ENCODE measurements at places on chromosomes 4 and X.

DNA sequence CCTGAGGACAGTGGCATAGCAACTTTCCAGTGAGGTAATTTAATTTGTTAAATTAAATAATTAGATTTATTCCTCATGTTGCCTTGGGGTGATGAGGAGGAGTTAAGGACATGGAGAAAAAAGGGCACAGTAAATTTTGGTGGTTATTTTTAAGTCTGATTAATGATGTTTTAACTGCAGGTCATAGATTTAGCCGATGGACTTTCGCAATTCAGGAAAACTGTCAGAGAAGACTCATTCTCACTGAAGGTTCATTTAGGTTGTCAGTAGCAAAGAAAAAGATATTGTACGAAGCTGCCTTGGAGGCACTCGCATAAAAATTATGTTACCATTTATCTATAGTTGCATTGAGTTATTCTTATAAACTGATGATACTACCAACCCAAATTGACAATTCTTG is 164.2 kb upstream of the PITX2 start:
- DNase-seq = no peak

DNA sequence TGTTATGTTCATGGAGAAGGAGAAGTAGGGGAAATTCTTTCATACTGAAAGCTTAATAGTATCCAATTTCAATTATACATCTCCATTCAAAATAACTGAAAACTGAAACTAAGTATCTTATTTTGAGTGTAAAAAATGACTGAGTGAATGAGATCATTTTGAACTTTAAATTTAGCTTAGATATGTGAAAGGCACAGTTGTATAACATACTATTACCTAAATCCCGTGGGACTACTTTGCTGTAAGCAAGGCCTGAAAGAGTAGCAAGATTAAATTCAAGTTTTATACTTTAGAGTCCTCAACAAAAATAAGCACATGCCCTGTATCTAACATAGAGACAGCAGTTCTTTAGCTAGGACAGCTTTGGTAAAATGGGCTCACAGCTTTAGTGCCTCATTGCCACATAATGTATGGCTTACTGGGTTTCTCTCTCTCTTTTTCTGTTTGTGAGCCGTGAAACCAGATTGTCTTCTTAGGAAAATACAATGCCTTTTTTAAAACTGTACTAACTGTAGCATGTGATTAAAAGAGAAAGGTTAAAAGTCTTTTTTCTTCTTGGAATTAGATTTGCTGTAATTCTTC is 43.2 kb downstream of the GSTCD start:
- DNase-seq = no peak

DNA sequence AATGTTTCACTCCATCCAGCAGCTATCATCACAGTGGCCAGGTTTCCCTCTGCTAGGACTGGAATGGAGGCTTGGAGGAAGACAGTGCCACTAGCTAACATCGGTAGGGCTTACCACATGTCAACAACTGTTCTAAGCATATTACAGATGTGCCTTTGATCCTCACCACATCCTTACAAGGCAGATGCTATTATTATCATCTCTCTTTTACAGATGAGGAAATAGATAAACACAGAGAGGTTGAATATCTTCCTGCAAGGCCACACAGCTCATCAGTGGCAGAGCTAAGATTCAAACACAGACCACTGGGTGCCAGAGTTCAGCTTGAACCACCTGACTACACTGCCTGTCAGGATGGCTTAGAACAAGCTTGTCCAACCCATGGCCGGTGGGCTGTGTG is 47.4 kb downstream of the MAMLD1 start:
- DNase-seq = no peak

DNA sequence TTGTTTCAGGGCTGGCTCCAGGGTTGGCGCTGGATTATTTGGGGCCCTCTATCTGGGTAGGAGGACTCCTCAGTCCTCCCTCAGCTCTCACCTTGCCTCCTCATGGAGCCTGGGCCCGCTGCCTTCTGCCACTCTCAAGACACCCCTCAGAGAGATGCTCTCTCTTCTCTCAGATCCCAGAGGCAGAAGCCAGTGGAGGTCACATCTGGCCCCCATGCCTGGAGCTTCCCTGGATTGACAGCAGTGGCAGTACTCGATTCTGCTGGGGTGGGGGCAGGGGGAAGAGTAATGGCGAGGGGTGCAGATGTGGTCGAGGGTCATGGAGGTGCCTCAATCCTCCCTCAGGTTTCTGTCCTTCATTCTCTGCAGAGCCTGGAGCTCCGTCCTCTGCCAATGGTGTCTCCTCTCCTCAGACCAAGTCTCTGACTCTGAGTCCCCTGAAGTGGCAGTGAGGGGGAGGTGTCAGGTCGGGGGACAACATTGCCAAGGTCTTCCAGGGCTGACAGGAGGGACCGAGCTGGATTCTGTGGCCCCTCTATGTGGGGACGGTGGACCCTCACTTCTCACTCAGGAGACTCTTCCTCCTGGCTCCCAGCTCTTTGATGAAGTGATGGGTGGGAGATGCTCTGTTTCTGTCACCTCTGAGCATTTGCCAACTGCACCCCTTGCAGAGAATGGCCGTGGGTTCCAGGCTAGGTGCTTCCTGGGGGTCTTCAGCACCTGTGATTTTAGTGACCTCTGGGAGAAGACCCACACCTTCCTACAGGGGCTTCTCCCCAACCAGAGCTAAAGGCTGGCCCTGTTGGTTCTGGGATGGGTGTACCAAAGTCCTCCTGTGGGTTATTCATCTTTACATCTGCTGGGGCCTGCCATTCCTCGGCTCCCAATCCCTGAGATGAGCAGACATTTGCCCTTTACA is 10.9 kb upstream of the HSFX1 start:
- no peak for DNase-seq

- DNase-seq = no peak
Observed at GRCh38 chrX:11579636-11580600, 85.8 kb downstream of the ARHGAP6 start.

GRCh38 chrX:97849951-97850350 is 966.2 kb downstream of the RPA4 start:
- no peak for DNase-seq

- no peak for DNase-seq
Observed at GRCh38 chr4:84939113-84939512, 27.4 kb downstream of the WDFY3 start.

DNA sequence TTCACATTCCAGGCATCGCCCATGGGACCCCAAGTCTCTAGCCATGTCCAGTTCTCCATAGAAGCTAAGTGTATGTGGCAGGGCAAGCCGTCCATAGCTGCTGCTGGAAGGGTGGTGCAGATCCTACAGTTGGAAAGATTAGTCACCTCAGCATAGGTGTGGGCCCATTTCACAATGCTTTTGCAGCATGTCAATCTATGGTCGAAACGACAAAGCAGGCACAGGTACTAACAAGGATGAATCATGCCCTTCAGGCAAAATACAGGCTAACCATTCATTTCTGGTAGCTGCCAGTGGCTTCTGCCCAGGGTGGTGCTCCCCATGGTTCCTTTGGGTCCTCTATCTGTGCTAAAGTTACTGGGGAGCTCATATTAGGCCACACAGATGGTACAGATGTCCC is 225.2 kb downstream of the ADGRL3 start:
- DNase-seq = no peak

DNA sequence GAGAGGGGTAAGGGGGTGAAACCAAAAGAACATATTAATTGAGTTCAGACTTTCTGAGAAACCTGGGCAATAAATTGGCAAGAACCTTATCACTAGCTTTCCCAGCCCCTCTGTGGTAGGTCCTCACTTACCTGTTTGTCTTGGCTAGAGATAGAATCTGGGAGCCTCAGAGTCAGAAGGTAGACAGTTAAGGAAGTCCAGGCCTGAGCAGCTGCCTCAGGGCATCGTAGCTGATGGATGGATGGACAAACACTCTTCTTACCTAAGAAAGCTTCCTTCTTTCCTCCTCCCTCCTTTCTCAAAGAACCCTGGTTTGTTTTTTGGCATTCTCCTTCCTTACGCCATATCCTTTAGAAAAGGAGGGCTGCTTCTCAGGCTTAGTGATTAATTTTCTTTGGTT is 24.4 kb downstream of the FRAS1 start:
- DNase-seq = no peak

All from AG09309 (cell line).